ENCODE measurements at places on chromosomes 3 and 15.

- no peak for DNase-seq
Measured at GRCh38 chr3:73378207-73378606, 246.5 kb downstream of the PDZRN3 start.

DNA sequence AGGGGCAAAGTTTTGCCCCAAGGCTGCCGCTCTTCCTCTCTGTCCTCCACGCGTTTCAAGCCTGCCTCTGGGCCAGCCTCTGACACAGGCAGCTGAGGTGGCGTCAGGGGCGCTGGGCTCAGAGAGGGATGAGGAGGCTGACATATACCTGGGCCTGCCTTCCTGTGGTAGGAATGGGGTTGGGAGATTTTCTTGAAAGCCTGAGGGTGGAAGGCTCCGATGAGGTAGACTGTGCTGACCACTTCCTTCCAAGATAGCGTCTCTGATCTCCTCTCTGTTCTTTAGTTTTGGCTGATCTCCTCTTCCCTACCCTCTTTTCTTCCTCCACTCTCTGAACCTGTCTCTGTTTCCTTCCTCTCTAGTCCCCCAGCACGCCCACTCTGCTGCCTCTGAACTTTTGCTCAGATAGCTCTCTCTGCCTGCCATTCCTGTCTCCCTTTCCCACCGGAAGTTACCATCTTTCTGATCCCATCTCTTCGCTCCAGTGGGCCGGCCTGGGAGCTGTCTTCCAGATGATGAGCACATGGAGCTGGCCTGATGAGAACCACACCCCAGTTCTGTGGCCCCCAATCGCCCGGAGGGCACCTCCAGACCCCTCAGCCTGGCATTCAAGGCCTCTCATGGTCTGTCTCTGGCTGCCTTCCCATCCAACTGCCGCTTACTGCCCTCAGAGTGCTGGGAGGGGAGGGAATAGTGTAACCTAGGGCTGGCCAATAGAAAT, 32.5 kb upstream of the LCTL start:
- DNase-seq: no peak

- DNase-seq: no peak
Measured at GRCh38 chr15:78938658-78939488, 6.0 kb downstream of the CTSH start.

GRCh38 chr3:125203731-125204130, 8.8 kb downstream of the SLC12A8 start:
- no peak for DNase-seq

DNA sequence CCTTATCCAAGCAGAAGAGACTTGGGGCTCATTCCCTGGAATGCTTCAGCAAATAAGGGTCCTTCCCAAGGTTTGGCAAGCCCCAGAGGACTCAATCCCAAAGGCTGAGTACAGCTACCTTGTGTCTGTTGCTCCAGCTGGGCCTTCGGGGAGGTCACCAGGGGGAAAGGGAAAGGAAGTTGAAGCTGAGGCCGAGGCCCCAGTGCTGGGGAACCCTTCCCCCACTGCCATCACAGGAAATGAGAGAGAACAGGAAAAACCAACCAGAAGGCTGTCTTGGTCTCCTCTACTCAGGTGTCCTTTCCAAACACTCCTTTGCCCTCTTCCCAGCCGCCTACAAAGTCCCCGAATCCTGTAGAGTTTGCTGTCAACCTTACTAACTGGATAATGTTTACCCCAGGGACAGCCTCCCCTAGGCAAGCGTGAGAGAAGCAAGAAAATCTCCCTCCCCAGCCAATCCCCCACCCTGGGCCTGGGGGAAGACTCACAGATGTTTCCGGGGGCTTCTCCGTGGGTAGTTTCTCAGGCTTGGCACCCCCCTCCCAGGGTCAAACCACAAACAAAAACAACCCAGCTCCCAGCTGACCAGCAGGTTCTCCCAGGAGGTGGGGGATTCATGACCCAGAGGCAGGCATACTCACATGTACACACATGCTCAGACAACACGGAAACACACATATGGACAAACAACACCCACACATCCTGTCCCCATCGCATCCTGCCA, 5.5 kb downstream of the CSRNP1 start:
- DNase-seq: no peak
